ENCODE measurements at places on chromosomes 3 and 15.

- DNase-seq = no peak
Observed at GRCh38 chr3:57757642-57758297, 1.7 kb downstream of the SLMAP start.

- no peak for DNase-seq
Observed at GRCh38 chr3:15805756-15806266, 8.0 kb upstream of the ANKRD28 start.

DNA sequence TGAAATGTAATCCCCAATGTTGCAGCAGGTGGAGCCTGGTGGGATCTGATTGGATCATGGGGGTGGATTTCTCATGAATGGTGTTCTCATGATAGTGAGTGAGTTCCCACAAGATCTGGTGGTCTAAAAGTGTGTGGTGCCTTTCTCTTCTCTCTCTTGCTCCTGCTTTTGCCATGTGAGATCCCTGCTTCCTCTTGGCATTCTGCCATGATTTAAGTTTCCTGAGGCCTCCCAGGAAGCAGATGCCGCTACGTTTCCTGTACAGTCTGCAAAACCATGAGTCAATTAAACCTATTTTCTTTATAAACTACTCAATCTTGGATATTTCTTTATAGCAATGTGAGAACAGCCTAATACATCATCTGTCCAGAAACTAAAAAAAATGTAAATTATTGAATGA lies 298.3 kb downstream of the MEX3B start:
- no peak for DNase-seq

GRCh38 chr3:17032407-17033034 lies 147.8 kb downstream of the PLCL2 start:
- no peak for DNase-seq

DNA sequence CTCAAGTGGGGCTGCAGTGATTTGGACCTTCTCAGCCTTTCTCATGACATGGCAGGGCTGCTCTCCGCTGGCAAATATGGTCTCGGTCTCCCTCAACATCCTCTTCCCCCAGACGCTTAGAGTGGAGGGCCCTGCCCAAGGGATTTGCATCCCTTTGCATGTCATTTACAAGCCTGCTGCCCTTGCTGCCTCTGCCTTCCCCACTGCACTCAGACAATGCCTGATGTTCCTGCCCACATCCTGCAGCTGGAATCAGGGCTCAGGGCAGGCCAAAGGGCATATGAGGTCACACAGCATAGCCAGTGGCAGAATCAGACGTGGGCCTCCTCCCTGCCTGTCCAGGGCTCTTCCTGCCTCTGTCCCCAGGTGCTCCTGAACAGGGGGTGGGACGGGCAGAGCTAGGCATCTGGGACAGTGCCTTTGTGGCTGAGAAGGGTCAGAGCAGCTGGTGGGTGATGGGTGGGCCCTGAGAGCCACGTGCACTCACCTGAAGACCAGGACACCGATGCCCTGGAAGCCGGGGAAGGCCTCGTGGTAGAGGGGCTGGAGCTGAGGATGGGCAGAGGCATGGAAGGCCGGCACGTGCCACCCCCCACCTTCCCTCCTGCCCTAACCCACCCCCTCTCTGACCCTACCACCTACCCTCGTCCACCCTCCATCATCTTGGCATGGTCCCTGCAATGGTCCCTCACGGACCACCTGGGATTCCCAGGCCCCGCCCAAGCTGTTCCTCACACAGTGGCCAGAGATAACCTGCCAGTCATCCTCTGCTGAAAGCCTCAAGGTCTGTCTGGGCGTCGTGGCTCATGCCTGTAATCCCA lies 27.4 kb upstream of the GOLGA6C start:
- DNase-seq = no peak

GRCh38 chr3:37324850-37325321 lies 150.5 kb upstream of the LRRFIP2 start:
- no peak for DNase-seq

Measured in iPS DF 19.7 (cell line).